ENCODE measurements at places on chromosomes 5 and 9.

DNA sequence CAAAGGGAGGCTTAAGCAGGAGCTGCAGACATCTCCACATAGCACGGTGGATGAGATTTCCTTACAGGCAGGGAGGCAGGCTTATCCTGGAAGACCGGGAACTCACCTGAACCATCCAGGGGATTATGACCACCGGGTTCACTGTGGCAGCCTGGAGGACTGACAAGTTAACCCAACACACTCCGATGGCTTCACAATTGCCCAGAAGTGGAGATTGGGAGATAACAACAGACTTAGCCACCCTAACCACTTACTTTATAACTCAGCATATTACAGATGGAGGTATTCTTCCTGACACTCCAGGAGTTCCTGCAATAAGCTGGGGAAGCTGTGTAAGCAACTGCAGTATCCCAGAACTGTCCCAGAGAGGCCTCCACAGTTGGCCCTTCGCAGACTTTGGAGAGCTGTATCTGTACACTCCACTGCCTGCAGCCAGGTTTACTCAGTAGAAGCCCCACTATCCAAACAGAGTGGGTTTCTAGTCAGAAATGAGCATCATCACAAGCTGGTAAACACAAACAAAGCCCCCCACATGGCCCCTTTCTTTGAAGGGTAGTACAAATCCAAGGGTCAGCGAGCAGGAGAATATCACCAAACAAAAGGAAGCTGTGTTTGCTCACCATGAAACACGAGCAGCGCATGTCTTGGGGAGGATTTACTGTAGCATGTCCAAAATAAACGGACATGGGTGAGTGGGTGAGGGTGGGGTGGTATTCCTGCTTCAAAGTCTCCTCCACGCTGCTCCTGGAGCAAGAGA, 462.2 kb downstream of the RASEF start:
- DNase-seq, result no peak

DNA sequence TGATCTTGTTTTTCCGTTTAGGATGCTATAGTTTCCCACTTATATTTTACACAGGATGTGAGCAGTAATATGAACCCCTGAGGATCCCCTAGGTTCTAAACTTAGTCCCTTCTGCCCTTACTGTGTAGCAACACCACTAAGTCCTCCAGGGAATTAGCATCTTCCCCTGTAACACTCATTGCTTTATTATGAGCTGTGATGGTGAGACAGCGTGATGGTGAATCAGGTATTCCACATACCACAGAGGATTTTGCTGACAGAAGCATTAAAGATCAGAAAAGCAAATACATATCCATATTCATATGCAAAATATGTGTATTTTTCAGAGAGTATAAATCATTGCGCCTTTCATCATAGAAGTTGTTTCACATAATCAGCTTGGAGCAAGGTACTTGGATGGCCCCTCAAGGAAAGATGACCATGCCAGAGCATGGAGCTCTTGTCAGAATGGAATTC, 317.0 kb downstream of the ICE1 start:
- no peak for DNase-seq

DNA sequence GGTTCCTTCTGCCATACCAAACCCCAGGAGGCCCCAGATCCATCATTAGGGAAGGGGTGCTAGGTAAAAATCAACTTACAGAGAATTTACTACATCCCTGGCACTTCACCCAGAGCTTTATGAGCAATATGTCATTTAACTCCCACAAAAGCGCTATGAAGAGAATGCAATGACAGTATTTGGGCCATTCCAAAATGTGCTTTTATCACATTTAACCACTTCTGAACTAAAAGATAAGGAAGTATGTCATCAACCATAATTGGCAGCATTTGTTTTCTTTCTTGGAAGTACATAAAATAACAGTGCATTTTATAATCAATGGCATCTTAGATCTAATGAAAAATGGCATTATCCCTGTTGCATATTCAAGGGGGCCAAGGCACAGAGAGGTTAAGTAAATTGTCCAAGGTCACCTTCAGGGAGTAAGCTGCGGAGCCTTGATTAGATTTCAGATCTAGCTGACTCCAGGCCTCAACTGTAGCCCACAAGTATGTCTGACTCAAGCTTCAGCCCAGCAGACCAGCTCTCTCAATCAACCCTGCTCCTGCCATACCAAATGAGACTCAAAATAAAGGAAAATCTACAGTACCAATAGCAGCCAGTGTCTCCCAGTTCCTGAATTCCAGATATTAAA, 16.5 kb downstream of the SH3TC2 start:
- DNase-seq, result no peak

GRCh38 chr9:72949918-72950325, 2.9 kb downstream of the ALDH1A1 start:
- DNase-seq, result no peak

GRCh38 chr5:140633021-140633471, at the start of gene CD14:
CD14 (minus strand) TSS chr5:140633175; CDS start chr5:140633071, 104 bp downstream.
- DNase-seq, result no peak

DNA sequence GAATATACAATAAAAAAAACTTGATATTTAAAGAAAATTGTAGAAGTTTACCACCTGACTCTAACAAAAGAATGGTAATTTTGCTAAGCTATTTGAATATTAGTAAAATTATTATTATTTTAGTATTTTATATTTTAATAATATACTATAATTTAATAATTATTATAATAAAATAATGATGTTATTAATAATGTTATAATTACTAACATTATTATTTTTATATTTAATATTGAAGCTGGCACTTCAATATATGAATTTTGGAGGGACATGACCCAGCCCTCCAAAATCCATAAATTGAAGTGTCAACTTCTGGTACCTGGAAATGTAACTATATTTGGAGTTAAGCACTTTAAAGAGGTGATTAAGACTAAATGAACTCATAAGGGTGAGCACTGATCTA, 486.1 kb upstream of the CDH9 start:
- no peak for DNase-seq

- no peak for DNase-seq
Measured at GRCh38 chr5:114056185-114056538, 305.7 kb upstream of the KCNN2 start.

DNA sequence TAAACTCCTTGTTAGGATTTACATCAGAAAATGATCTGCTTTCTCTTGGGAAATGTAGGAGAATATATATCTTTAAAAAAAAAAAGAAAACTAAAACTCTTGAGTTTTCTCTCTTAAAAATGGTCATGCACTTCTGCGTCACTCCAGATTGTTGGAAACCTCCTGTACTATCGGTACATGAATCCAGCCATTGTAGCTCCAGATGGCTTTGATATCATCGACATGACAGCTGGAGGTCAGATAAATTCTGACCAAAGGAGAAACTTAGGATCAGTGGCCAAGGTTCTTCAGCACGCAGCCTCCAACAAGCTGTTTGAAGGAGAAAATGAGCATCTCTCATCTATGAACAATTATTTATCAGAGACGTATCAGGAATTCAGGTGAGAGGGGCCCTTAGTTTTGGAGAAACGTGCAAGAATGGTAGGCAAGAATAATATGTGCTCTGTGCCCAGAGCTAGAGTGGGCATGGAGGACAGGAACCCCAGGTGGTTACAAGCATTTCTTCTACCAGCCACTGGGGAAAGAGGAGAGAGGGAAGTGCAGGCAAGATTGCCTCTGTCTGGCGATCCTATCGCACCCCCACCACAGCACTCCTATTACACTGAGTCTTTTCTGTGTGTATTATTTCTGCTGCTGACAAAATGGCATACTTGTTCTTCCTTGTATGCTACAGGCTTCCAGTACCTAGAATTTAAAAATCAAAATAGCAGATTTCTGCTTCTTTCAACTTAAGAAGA, 41.4 kb upstream of the F2R start:
- DNase-seq, result no peak

- DNase-seq, result no peak
Measured at GRCh38 chr9:98568234-98568908, 140.4 kb downstream of the GABBR2 start.

DNA sequence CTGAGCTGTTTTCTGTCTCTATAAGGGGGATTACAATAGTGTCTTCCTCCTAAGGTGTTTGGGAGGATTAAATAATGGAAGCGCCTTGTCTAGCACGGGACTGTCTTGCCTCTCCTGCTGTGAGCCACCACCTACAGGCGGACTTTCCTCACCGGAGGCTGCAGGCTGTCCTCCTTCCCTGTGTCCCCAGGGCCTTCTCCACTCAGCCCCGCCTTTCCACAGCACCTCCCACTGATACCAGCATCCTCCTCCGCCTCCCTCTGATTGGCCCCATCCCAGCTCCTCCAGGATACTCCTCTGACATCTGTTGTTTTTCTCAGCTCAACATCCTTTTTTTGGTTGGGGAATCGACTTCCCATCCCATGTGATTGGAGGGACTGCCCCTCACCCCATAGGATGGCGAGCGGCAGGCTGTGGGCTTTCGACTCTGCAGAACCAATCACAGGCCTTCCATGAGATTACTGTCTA, 851 bp upstream of the ZDHHC12 start:
- peak; percentile 27 for DNase-seq

- DNase-seq, result no peak
Measured at GRCh38 chr5:19519448-19519847, 468.6 kb downstream of the CDH18 start.

- DNase-seq, result no peak
Measured at GRCh38 chr5:51185850-51186329, 197.4 kb upstream of the ISL1 start.

DNA sequence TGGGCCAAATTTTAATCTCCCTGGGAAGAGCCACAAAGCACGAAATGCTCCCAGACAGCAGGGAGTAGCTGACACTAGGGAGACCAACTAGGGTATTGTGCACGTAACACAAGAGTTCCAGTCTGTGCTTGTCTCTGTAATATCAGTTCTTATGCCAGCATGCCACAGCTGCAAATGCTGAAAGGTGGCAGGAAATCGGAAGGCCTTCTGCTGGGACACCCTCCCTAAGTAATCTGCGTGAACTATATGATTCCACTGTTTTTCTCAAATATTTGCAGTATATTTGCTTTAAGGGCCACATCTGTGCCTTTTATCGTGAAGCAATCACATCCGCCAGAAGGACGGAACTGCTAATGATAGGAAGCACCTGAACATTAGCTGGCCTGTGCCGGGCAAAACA, 12.6 kb downstream of the VLDLR start:
- DNase-seq, result no peak

DNA sequence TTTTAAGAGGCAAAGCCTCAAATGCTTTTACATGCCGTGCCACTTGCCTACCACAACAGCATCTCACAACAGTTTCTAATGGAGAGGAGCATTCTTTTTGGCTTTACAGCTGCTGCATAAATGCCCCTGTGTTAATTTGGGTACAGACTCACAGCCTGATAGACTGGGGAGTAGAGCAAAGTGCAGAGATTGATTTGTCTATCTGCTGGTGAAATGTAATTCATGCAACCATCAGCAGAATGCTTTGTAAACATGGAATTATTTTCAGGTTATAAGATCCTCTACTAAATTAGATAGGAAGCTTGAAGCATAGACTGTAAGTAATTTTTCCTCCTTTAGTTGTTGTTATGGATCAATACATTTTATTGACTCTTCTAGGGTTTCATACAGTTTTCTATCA, 170.3 kb downstream of the CD180 start:
- no peak for DNase-seq

DNA sequence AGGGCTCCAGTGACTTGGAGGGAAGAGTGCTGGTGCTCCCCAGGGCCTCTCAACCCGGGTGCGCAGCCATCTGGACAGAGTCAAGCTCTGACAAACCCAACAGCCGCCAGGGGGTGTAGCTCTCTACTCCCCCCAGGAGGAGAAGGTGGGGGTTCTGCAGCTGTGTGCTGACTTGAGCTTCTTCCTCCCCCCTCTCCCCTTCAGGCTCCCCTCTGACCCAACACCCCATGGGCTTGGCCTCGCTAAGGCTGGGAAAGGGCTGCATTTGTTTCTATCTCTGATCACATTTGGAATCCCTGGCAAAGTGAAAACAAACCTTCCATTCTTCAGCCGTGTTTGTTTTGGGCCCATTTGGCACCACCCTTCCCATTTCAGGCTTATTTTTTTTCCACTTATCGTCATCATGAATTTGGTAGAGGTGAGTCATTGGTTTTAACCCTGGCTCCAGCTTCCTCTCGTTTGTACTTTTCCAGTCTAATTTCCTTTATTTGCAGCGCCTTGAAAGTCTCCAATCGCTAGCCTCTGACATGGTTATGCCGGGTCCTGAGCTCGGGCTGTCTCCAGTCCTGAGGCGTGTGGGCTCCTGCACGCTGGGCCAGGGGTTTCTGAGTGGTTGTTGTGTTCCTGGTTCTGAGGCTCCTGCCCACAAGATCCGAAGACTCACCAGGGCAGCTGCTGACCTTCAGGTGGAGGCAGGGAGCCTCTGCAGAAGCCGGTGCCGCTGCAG, 36.1 kb downstream of the DAP start:
- no peak for DNase-seq

DNA sequence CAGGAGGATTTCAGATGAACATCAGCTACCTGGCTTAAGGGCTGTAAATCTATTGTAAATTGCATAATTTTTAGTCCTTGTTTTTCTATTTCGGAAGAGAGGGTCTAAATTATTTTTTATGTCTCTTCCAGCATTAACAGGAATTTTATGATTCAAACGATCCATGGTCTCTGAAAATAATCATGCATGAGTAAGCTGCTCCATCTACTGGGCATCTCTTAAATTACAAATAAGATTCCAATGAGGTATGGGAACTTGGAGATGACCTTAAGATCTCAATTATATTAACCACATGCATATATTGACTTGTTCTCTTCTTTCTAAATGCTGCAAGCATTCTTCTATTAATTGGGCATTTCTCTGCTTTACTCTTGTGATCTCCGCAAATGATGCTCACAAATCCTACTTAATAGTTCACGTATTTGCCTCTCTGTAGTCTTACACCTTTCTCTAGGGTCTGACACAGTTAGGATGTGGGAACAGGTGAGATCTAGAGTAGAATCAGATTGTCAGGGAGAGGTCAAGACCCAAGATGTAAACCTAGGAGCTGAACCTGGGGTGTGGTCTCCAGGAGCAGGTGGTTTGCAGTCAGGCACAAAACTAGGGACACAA, 86.9 kb downstream of the NUDT12 start:
- DNase-seq, result no peak

GRCh38 chr9:4077499-4078102, 222.3 kb downstream of the GLIS3 start:
- DNase-seq, result no peak

- DNase-seq, result no peak
Measured at GRCh38 chr5:68849906-68850305, 243.9 kb upstream of the SLC30A5 start.

DNA sequence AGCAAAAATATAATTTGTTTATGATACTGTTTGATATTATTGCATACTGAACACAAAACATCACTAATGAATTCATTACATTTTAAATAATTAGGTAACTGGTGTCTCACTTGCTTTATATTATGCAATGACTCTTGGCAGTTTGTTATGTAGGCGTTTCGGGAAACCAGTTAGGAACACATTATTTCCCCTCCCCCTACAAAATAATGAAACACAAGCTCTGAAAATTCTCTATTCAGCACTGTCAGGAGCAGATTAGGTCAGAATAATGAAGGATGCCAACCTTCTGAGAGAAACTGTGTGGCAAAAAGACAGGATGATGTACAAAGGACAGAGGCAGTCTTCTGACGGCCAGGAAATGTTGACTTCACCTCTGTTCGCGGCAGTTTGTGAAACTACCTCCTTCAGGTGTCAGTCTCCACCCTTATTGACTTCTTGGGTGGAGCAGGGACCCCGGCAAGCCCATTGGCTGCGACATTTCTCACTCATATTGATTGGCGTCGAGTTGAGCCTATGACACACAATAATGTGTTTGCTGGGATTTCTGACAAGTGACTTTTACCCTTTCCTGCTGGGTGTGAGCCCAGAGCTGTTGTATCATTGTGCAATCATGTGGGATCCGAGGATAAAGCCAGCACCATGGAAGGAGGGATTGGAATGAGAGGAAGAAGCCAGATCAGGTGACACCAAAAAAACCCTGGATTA, 33.9 kb downstream of the SH3PXD2B start:
- DNase-seq, result no peak

GRCh38 chr5:154370119-154370518, 75.7 kb upstream of the SAP30L start:
- DNase-seq, result no peak
